ENCODE measurements at places on chromosomes 5 and 9.

GRCh38 chr9:91421971-91422757 is 1.5 kb downstream of the NFIL3 start:
- DNase-seq: no peak

DNA sequence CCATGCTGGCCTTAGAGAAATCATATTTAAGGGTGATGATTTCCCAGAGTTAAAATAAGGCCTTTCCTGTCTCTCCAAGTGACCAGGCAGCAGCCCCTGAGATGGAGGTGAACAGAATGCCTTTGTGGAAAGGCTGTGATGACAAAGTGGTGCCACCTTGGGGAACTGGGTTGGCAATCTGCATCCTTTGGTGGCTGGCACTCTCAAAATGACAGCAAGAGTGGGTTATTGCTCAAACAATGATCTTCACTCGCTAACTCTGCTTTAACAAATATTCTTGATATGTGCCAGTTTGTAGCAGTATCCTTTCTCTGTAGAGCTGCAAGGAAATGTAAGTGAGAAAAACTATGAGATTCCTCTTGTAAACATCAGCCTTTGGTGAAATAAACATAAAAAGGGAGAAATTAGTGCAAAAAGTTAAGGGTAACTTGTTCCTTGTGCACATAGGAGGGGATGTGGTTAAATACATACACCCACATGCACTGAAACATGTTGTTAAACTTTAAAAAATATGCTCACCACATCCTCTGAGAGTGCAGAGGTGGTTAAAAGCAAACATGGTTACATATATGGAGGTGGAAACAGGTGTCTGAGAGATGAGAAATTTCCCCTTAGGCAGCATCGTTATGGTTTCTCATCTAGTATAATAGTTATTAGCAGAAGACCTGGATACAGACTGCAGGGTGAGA is 373.4 kb upstream of the CTNND2 start:
- no peak for DNase-seq

DNA sequence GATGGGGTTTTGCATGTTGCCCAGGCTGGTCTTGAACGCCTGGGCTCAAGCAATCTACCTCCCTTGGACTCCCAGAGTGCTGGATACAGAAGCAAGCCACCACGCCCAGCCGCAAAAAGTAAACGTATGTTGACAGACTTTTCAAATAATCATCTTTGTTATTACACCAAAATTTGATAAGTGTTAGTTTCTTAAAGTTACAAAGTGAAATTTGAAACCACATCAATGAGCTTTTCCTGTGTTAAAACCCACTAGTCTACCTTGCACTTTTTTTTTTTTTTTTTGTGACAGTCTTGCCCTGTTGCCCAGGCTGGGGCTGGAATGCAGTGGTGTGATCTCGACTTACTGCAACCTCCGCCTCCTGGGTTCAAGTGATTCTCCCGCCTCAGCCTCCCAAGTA is 29.9 kb downstream of the SPACA9 start:
- no peak for DNase-seq

- no peak for DNase-seq
Observed at GRCh38 chr5:1347571-1347970, 2.7 kb upstream of the CLPTM1L start.

DNA sequence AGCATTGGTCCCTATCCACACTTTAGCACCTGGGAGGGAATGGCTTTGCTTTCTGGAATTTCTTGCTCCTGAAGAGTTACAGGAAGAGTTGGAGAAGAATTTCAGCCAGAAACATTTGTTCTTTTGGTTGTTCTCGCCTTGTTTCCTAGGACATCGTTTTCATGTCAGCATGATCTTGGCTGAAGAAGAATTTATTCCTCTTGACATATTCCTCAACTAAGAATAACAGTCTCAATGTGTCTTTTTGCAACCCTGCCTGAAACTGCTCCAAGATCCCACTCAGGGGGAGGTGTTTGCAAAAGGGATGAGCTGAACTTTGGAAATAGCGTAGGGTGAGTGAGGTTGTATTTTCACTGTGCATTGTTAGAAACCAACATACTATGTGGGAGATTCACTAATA is 26.1 kb downstream of the MAMDC2 start:
- DNase-seq: no peak

DNA sequence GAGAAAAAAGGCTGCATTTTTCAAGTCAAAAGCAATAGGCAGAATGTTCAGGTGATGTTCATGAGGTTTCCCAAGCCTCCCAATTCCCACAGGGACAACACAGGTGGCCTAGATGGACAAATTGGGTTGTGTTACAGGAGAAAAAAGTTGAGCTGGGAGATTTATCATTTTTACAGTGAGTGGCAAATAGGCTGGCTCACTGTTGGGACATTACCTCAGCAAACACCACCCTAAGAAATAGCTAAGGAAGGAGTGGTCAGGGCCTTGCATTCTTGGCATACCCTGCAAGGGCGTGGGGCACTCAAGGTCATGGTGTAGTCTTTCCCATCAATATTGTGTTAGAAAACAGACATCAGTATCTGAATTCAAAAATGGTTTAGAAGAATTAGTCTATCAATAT is 23.3 kb upstream of the CPLANE1 start:
- peak; percentile 79 for DNase-seq

DNA sequence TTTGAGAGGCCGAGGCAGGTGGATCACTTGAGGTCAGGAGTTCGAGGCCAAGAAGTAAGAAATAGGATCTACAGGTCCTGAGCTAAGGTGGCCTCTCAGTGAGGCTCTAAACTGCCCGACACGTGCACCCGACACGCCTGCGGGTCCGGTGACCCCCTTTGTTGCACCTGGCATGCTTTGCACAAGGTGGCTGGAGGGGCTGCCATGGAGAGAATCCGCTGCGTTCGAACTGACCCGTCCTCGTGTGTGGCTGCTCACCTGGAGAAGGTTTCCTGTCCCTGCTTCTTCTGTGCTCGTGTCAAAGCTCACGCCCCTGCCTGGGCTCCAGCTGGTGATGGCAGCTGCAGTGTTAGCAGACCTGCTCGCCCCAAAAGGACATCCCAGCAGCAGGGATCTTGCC is 5.7 kb upstream of the OLFM1 start:
- DNase-seq: no peak

DNA sequence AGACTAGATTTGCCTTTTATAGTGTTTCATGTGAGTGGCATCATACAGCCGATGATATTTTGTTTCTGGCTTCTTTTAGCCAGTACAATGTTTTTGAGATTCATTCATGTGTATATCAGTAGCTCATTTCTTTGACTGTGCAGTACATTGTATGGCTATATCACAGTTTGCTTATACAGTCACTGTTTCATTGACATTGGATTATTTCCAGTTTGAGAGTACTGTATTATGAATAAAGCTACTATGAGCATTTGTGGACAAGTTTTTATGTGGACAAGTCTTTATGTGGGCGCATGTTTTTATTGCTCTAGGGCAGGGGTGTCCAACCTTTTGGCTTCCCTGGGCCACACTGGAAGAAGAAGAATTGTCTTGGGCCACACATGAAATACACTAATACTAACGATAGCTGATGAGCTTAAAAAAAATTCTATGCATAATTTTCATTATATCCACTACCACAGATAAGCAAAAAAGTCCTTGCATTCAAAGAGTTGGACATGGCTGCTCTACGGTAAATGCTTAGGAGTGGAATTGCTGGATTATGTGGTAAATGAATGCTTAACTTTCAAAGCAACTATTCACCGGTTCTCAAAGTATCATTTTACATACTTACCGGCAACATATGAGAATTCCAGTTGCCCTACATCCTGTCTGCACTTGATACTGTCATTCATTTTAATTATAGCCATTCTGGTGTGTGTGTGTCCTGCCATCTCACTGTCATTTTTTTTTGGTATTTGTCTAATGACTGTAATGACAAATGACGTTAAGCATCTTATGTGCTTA is 177.8 kb downstream of the RGS3 start:
- DNase-seq: no peak

DNA sequence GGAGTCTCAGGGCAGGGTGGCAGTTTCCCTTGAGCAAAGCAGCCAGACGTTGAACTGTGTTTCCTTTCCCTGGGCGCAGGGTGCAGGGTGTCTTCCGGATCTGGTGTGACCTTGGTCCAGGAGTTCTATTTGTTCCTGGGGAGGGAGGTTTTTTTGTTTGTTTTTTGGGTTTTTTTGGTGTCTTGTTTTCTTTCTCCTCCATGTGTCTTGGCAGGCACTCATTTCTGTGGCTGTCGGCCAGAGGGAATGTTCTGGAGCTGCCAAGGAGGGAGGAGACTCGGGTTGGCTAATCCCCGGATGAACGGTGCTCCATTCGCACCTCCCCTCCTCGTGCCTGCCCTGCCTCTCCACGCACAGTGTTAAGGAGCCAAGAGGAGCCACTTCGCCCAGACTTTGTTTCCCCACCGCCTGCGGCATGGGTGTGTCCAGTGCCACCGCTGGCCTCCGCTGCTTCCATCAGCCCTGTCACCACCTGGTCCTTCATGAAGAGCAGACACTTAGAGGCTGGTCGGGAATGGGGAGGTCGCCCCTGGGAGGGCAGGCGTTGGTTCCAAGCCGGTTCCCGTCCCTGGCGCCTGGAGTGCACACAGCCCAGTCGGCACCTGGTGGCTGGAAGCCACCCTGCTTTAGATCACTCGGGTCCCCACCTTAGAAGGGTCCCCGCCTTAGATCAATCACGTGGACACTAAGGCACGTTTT is 3.5 kb upstream of the PHYHD1 start:
- peak; percentile 64 for DNase-seq

DNA sequence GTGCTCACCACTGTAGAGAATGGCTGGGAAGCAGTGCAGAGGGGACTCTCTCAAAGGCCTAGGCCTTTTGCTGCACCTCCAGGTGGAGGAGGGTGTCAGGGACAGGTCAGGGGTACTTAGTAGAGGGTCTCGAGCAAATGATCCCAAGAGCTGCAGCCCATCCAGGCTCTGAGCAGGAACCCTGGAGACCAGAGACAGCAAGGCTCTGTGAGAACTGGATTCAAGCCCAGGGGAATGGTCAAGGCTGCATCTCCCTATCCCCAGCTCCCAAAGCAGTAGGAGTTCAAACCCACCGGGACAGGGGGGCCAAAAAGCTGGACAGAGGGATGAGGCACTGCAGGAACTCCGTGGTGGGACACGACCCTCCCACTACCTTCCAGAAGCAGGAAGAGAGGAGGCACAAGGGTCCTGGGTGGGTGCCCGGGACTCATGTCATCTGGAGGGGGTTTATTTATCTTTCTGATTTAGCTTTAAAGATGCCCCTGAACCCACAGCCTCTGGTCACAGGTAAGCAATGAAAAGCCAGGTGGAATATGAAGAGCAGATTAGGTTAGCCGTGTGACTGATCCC is 124.8 kb downstream of the MVB12B start:
- no peak for DNase-seq

GRCh38 chr5:174464504-174465165 is 259.7 kb upstream of the MSX2 start:
- no peak for DNase-seq

GRCh38 chr5:32510860-32511259 is 66.3 kb upstream of the ZFR start:
- no peak for DNase-seq

GRCh38 chr5:136106351-136107031 is 26.2 kb upstream of the SMAD5 start:
- DNase-seq: no peak

- DNase-seq: no peak
Observed at GRCh38 chr9:38029915-38030638, 39.0 kb downstream of the SHB start.

DNA sequence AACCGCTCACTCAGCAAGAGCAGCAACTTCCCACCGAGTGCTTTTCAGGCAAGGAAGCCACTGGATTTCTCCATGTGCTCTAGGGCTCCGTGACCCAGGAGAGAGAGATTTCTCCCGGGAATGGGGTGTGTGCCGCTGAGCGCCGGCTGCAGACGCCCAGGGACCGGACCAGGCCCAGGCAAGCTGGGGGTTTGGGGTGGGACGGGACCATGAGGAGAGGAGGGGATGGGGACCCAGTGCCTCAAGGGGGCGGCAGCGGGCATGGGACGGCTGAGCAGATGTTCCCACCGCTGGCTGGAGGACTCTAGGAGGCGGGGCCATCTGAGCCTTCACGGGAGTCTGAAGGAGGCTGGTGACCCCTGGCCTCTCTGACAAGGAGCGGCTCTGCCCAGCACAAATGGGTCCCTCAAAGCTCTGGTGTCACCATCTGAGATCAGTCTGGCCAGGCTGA is 8.5 kb downstream of the LCN9 start:
- peak; percentile 24 for DNase-seq

- peak; percentile 70 for DNase-seq
Observed at GRCh38 chr9:93091453-93092081, 4.5 kb upstream of the CARD19 start.

DNA sequence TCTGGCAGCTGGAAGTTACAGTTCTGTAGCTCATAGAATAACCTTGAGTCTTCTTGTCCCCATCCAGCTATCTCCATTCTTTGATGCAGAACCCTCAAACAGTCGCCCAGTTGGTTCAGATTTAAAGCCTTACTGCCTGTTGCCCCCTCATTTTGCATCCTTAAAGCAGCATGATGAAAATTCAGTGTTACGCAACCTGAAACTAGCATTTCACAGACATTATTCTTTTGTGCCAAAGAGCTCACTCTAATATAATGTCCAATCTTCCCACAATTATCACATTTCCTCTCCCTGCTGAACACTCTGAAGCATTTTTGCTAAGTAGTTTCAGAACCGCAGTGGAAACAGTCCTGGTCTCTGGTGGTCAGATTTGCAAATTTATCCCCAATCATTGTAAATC is 318.0 kb downstream of the PSAT1 start:
- DNase-seq: no peak

- DNase-seq: no peak
Observed at GRCh38 chr5:2621631-2622030, 129.8 kb downstream of the IRX2 start.

DNA sequence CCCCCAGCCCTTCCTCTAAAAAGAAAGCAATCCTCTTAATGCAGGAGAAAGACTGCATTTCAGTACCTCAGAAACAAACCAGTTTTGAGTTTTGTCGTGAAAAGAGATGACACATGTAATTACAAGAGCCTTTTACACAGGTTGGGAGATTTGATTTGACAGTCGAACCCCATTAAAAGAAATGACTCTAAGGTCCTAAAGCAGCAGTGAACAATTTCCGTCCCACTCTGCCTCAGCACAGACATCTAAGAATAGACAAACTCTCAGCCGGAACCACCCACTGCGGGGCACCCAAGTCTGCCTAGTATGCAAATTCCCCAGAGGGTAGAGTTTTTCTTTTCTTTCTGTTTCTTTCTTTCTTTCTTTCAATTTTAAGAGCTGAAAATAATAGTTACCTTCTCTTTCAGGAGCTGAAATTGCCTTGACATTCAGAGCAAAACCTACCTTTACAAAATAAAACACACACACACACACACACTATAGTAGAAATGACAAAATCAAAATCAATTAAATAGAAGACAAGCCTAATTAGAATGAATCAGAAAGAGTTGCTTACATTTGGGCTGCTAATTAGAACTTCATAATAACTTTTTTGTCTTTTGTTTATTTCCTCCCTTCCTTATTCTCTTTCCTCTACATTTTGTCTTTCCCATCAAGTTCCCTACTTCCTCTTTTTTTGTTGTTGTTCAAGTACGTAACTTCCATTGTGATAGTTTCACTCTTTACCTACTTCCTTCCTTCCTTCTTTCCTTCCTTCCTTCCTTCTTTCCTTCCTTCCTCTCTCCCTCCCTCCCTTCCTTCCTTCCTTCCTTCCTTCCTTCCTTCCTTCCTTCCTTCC is 65.1 kb downstream of the BASP1 start:
- no peak for DNase-seq

GRCh38 chr9:120592210-120592609 is 12.2 kb upstream of the CDK5RAP2 start:
- no peak for DNase-seq

GRCh38 chr9:70933321-70933720 is 188.1 kb downstream of the TRPM3 start:
- DNase-seq: no peak

GRCh38 chr5:170297589-170298462 is at the start of gene LCP2:
LCP2 (minus strand) TSS chr5:170297777; CDS start chr5:170297611, 166 bp downstream.
- DNase-seq: no peak
